Epithelial cell of prostate (primary cell): ENCODE measurements at places on chromosomes 2 and 18.

DNA sequence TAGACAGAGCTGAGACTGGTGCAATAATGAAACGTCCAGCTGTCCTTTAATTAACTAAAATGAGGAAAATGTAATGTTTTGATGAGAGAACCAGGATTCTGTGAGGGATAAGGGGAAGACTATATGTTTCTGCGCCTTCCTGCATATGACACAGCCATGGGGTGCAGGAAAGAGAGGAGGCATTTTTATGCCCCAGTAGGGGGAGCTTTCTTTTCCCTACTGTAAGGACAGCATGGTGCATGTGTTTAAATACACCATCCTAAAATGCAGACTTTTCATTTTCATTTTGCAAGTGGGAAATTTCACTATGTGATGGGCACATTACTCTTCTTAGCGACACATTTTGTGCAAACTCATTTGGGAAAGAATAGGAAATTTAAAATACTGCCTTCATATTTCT is 446.1 kb downstream of the ARHGAP15 start:
- no peak for DNase-seq

DNA sequence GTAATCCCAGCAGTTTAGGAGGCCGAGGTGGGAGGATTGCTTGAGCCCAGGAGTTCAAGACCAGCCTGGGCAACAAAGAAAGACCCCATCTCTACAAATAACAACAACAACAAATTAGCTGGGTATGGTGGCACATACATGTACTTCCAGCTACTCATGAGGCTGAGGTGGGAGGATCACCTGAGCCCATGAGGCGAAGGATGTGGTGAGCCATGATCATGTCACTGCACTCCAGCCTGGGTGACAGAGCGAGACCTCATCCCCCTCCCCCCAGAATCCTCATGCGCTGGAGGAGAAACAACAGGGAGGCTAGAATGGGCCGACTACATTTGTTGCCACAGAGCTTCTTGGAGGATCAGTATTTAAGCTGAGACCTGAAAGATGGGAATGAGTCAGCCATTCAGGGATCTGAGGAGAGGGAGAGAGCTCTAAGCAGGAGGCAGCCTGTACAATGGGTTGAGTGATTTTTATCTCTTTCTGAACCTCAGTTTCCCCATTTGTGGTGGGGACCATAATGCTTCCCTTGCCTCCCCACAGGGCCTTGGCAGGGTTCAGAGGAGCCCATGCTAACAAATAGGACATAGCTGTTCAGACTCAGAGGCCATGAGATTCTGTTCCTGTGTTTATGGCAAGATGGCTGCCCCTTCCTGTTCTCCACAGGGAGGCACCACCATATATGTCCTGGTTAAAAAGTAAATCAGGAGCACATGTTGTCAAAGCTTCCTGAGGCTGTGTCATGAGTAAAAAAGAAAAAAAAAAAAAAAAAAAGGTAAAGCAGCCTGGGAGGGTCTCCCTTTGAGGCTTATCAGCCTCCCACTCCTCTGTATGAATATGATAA is 131.4 kb upstream of the HAAO start:
- DNase-seq, result no peak

GRCh38 chr2:136527560-136527959 is 237.8 kb upstream of the THSD7B start:
- DNase-seq, result no peak

DNA sequence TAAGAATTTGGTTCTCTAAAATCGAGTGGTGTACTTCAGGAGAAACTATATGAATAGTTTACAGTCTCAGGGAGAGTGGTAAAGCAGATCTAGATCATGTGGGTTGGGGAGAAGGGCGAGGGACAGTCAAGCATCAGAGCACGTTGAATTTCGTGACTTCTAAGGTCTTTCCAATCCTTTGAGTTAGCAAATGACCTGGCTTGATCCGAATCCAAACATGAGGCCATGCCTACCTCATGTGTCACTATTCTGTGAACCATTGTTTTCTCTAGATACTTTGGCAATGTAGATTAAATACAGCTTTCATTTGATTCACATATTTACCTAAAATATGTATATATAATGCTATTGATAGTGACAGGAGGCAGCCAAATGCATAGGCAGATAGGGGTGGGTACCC is 674.9 kb downstream of the NYAP2 start:
- DNase-seq, result no peak

GRCh38 chr2:98560256-98560771 is 48.0 kb downstream of the COA5 start:
- peak; percentile 60 for DNase-seq

DNA sequence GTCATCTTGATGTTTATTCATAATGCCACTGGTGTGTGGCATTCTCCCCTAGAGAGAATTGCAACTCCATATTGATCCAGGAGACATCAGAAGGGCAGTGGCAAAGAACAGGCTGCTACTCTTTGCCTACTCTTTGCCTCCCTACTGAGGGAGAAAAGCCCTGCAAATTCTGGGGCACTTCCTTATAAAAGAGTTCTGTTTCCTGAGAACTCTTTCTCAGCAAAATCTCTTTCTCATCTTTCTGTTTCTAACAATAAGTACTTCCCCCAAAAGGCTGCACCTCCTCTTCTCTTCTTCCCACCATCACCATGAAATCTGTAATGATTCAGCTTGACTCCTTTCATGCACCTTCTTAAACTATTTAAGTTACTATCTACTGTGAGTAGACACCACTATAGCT is 270.3 kb downstream of the MREG start:
- DNase-seq, result no peak

GRCh38 chr2:134181219-134181618 is 72.7 kb upstream of the MGAT5 start:
- peak; percentile 88 for DNase-seq

DNA sequence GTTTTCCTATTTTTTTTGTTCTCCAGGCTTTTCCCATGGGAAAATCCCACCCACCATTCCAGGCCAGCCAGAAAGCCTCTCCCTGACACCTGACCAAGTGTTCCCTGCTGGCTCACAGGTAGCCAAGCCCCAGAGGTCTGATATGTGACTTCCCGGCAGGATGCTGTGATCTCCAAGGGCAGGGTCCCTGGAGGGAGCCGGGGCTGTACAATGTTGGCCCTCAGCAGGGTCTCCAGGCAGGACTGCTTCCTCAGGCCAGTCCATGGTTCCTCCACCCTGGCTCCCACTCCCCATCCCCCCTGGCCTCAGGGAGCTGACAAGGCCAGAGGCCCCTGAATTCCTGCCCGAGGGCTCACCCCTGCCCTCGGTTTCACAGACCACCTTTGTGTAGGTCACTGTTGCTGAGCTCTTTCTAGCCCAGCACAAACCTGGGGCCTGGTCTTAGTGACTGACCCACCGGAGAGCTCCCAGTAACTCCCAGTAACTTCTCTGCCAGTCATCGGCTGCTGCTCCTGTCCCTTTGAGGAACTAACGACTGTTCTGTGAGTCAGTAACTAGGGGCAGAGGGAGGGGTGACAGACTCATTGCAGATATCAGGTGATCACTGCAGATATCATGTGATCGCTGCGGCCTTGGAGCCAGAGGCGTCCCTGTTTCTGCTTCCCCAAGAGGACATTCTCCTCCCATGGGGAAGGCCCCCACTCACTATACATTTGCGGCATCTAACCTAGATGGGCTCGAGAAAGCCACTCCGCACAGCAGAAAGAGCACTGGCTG is 38.7 kb downstream of the SDC1 start:
- DNase-seq, result no peak

DNA sequence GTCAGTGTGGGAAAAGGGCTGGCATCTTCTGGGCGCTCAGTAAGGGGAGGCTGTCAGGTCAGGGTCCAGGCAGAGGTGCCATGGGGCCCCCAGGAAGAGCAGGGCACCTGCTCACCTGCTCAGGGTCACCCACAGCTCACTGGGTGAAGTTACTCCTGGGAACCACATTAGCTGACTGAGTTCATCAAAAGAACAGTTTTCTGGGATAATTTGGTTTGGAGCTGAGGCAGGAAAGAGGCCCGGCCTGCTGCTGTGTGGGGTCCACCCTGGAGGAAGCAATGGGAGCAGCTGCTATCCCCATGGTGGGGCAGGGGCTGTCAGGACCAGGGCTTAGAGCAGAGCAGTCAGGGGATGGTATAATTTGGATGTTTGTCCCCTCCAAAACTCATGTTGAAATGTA is 97.2 kb upstream of the GPC1 start:
- DNase-seq, result no peak

DNA sequence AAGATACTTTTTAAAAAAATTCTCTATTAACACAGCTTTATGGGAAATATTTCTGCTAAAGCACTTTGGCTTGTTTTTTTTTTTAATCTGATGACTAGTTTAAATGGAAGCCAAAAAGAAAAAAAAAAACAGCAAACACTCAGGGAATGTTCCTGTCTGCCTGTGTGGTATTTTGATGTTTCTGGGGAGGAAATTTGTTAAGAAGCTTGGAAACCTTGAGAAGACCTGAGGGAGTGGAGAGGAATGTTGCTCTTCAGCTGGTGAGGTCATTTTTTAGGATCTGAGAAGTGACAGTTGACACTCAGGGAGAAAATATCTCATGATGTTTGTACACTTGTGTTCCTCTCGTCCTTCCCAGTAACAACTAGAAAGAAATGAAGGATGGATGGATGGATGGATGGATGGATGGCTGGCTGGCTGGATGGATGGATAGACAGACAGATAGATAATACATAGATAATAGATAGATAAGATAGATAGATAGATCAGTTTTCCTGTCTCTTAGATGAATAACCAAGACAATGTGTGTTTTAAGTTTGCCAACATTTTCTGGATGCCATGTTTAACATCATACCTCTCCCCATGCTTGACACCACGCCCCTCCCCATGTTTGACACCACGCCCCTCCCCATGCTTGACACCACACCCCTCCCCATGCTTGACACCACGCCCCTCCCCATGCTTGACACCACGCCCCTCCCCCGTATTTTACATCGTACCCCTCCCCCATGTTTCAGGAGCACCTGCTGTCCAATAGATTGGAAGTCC is 84.8 kb downstream of the CTIF start:
- DNase-seq, result peak; percentile 14

DNA sequence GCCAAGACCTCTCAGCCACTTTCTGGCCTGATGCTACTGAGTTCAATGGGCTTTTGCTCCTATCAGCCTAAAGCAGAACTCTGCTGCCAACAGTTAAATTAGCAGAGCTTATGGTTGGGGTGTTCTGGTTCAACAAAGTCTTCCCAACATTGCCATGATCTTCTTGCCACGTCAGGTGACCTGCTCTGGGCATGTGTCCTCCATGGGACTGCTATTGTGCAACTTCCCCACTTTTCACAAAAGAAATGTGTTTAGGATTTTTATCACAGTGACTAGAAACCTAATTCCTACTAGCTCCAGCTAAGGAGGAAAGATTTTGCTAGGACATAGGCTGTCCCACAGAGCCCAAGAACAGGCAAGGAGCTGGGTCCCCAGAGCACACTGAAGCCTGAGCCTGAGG is 56.4 kb downstream of the ALK start:
- no peak for DNase-seq

GRCh38 chr2:152560166-152560565 is 157.1 kb downstream of the PRPF40A start:
- no peak for DNase-seq

DNA sequence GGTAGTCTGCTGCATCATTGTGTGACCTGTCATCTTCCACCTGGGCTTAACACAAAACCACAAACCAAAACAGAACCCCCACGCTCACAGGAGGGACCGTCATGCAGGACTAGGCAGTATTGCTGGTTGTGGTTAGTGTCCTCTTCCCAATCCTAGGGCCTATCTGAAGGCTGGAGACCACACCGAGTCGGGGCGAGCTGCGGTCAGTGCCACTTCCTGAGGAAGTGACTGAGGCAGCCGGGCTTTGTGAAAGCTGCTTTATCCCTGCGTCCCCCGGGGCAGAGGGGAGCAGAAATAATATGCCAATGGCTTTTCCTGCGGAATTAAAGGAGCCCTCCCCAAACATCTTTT is 22.9 kb downstream of the ZNF532 start:
- DNase-seq, result no peak

DNA sequence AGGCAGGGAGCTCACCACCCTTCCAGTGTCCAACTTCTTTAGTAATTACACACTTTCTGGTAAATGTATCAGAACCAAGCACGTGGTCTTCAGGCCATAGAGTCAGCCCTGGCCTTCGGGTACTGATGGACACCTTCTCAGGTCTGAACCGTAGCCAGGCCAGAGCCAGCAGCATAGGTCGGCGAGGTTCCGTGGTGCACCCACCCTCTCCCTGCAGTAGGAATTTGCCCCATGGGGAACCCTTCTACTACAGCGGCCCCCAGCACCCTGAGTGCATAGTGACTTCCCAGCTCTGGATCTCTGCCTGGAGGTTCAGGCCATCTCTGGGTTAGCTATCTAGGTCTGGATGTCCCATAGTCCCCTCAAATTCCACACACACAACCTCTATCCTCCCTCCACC is 61.6 kb downstream of the EDAR start:
- DNase-seq, result no peak

DNA sequence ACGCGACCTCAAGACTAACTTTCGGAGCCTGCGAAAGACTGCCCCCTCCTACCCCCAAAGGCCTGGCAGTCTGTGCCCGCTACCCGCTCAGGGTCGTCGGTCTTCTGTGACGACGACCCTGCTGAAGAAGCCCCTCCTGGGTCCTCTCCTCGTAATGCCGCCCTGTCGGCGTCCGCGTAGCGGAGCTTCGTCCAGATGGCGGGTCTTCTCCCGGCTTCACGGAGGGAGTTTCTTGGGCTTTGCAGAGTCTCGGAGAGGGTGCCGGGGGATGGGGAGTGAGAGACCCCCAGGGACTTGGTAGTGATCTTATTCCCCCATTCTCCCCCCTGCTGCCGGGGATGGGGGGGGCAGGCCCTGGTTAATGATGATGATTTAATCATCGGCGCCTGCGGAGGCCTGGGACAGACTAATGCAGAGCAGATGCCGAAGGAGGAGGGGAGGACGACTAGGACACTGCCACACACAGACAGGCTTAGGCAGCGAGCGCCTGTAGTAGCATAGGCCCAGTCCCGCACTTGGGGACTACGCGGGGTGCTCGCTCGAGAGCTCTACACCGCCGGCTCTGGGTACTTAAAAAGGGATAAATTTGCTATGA is 528 bp upstream of the PCGF1 start:
- no peak for DNase-seq

DNA sequence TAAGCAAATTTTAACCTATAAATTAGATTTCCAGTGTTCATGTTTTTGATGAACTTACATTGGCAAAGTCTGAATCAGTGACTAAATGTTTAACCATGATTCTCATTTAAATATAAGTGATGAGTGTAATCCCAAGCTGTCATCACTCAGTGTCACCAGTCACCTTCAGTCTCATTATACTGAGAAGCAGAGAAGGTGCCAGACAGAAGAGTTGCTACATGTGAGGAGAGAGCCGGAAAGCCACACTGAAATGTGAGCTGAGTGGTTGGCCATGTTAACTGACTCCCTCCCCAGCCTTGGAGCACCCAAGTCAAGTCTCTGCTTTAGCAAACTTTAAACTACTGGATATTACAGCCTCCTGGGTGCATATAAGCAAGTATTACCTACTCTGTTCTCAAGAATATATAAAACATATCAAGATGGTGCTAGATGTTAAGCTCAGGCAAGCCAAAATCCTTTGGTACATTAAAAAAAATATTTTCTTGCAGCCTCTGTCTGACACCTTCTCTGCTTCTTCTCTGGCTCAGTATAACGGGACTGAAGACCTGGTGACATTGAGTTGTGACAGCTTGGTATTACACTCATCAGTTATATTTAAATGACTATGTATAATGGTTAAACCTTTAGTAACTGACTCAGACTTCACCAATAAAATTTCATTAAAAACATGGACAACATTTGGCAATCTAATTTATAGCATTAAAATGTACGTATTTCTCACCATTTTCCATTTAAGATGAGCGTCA is 75.8 kb upstream of the MAP3K20 start:
- DNase-seq, result no peak
